ENCODE measurements at places on chromosomes 6 and 20.

- no peak for DNase-seq
These were observed 329.0 kb downstream of the GJA1 start for GRCh38 chr6:121764493-121764892.

DNA sequence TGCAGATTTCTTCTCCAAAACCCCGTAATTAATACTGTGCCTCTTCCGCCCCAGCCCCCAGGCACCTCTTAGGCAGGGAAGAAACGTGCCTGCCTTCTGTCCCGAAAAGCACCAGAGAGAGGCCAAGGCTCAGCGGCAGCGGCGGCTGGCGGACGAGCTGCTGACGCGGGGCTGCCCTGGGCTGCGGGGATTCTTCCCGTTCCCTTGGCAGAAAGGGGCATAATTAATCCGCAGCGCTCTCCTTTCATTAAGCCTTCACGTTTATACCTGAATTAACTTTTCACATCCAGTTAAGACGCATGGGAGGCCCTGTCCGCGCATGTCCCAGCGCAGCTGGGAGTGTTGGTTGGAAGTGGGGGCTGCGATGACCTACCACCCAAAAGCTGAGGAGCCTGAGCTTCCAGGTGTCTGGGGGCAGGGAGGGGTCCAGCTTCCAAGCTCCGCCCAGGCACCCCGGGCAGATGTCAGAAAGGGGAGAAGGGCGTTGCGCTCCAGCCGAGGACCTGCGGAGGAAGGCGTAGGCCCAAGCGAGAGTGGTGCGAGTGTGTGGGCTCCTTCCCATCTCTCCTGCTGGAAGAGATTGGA is 167.4 kb upstream of the LRFN2 start:
- DNase-seq, result no peak

DNA sequence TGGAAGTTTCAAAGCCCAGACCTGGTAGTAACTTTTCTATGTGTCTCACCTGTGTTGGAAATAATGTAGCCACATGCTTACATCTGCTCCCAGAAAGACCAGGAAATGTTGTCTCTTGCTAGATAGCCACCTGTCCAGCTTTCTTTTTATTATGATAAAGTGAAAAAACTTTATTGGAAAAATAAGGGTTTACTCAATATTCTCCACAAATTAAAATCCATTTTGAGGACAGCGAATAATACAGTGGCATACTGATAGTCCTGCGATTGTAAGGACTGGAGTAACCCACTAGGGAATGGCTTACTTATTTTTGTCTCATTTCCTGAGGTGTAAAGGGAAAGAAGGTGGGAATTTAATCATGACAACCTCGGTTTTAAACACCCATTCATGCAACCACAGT is 100.1 kb downstream of the HFE start:
- no peak for DNase-seq

GRCh38 chr6:122758927-122759334 is 20.6 kb upstream of the FABP7 start:
- no peak for DNase-seq

- DNase-seq, result no peak
These were observed 10.5 kb downstream of the SAYSD1 start for GRCh38 chr6:39104528-39104927.

- DNase-seq, result no peak
These were observed 209.0 kb upstream of the ECI2 start for GRCh38 chr6:4344317-4344899.

- DNase-seq, result no peak
These were observed 173.1 kb downstream of the EYA2 start for GRCh38 chr20:47067776-47068175.

DNA sequence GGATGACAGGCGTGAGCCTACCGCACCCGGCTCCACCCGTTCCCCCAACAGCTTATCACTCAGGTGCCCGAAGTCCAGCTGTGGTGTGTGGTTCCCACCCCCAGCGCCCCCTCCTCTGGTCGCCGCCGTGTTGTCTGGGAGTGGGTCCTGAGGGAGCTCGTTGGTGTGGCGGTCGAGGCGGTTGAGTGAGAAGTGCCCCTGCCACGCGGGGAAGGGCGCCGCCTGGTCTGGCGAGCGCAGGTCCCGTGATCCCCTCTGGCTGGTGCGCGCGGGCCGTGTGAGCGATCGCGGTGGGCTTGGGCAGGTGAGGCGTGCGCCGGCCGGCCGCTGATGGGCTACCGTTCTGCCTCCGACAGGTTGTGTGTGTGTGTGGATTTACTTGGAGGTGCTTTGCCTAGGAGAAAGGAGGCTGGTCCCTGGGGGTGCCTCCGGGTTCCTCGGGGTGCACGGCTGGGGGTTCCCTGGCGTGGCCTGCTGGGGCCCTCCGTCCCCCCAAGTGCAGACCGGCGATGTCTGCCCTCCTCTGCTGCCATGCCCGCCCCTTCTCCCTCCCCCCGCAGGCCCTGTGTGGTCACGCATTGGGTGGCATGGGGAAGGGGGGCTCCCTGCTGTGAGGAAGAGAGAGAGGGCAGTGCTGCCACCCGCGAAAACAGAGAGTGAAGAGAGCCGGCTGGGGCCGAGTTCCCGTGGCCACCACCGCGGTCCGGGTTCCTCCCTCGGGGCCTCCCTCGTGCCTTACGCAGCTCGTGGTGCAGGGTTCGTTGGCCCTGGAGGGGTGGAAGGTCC is 336.0 kb upstream of the DEFB115 start:
- no peak for DNase-seq

DNA sequence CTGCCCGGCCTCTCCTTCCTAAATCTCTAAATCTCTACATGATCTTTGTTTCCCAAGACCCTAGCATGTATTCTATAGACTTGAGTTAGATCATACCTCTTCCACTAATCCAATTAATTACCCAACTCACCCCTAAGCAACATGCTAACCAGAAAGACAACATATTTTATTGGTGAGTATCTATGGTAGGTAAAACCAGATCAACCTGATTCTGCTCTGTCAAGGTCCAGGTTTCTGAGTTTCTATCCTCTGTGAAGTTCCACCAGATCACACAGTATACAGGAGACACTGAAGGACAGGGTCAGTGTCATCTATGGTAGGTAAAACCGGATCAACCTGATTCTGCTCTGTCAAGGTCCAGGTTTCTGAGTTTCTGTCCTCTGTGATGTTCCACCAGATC is 363.2 kb upstream of the MARCKS start:
- DNase-seq, result no peak

DNA sequence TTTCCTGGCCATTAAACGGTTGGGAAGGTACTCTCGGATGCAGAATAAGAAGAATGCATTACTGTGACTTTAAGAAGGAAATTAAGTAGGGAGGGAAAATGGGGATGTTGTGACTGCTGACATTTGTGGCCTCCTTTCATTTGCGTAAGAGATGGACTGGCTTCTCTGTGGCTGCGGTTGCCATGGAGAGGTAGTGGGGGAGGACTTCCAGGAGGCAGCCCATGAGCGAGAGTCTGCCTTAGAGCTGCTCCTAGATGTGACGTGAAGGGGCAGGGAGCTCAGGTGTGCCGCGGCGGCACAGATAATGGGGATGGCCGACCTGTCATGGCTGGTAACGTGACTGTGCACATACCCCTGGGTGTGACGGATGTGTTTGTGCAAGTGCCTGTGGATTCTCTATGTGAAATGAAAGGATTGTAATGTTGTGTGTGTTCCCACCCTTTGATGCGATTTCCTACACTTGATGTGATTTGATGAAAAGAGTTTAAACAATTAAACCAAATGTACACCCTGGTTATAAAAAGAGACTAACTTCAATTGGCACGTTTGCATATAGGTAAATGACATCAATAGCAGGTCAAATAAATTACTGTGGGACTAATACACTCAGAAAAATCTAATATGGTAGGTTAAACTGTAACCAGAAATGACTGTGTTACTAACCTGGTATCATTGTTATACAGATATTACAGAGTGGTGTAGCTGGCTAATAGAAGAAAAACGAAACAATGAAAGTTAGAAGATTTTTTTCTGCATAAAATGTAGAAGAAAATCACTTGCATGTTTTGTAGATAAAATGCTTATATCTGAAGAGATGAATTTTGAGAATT is 48.9 kb downstream of the HIVEP1 start:
- peak; percentile 82 for DNase-seq

DNA sequence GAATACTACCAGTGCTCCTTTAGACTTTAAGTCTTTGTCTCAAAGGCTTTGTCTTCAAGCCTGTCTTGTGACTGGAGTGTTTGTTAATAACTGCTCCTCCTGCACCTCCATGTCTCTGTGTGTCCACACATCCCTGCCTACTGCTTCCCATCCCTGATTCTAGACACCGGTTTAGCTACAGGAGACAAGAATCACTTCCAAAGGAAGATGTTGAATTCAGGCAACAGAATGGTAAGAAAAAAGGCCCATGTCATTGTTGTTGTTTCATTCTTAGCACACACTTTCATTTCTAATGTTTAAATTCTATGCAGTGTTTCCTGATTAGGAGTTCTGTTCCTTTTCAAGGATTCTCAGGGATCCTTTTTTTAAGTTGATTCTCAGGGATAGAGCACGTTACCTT is 293.6 kb upstream of the STXBP5 start:
- no peak for DNase-seq

- no peak for DNase-seq
These were observed 19.1 kb upstream of the ABT1 start for GRCh38 chr6:26577720-26578072.

GRCh38 chr6:138115877-138116660 is 8.8 kb upstream of the PERP start:
- DNase-seq, result peak; percentile 67

- no peak for DNase-seq
These were observed 13.8 kb upstream of the BMP7 start for GRCh38 chr20:57280221-57280620.

- no peak for DNase-seq
These were observed 3.5 kb upstream of the CCN6 start for GRCh38 chr6:112050429-112050828.

- no peak for DNase-seq
These were observed 4.5 kb downstream of the CST11 start for GRCh38 chr20:23448167-23448566.

- DNase-seq, result no peak
These were observed 23.6 kb upstream of the WFDC2 start for GRCh38 chr20:45445805-45446562.

- DNase-seq, result no peak
These were observed 182.7 kb downstream of the TAF4 start for GRCh38 chr20:61882716-61883615.

DNA sequence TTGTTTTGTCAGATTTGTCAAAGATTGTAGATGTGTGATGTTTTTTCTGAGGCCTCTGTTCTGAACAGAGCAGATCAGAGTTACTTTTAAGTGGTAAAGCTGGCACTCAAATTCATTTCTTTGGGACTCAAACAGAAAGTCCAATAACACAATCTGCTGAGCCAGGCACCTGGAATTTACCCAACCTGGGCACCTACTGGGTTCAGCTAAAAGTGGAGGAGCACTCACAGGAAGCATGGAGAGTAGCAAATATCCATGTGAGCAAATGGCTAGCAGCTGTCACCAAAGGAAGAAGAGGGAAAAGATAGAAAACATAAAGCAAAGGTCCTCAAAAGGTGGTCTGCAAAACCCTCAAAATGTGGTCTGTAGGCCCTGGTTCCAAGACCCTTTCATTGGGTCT is 116.8 kb downstream of the FIG4 start:
- no peak for DNase-seq

DNA sequence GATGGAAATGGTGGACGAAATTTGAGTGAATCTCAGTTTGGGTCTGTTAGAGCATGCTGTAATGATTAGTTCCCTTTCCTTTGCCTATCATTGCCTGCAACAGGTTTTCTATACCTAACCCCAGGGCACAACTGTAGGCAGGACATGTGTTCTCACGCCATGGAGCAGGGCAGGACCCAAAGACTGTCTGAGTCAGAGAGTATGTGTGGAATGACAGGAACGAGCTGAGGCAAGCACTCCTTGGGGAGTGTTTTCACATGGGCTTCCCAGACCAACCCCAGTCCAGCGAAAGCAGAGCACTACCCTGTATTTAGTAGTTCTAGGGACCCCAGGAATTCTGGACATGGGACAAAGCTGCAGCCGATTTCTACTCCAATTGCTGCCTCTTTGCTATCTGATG is 234.2 kb downstream of the HACE1 start:
- no peak for DNase-seq

DNA sequence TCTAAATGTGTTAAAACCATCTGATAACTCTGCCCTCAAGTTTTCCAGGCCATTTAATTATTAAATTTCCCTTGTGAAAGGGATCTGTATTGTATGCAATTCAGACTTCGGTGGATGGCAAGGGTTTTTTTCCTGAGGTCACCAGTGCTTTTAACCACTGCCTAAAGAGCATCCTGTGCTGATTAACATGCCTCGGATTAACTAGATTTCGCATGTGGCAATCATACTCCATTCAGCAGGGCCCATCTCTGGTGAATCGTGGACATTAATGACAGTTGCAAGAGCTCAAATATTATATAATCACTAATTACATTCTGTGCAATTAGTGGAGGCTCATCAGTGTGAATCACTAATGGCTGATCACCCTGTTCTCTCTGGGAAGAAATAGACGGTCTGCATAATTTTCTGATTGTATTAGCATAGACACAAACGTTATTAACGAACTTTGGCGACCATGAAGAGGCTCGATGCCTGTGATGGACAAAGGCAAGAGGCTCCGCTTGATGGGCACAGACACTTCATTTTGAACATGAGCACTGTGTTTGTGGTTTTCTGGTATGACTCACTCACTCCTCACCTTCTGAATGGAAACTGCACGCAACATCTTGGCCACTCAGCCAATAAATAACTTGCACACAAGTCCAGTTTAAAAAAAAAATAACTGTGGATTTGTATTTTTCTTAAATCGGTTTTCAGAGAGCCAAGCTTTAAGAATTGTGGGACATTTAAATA is 31.4 kb downstream of the LINC00237 start:
- no peak for DNase-seq

DNA sequence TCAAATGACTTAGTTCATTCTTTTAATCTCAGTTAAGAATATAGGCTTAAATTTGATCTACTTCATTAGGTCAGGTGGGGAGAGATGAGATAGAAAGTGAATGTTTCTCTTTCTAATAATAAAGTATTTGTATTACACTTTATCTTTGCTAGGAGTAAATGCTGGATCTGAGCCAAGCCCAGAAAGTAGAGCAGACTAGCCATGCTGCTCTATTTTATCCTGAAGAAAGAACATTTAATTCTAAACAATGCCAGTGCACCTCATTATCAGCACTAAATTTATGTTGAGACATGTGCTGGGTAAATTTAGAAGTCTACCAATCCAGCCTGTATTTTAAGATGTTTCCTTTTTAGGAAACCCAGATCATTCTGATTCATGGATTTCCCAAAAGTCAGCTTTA is 43.5 kb downstream of the AKIRIN2 start:
- DNase-seq, result no peak

Data from NCI-H1436 (cell line).